ENCODE measurements at places on chromosomes 2 and 18. TPM values are rescaled to one million over a fixed set of nuclear protein-coding genes. Genes with fewer than 3 reads are reported as not detected.

The HNMT gene
- not detected for total RNA-seq

The RRM2 gene
- total RNA-seq, result 493 TPM

The MEP1B gene
- 0.11 TPM for total RNA-seq

The SPTBN1 gene
- total RNA-seq, result 169 TPM

Measured in T-helper 2 cell treated with Interferon-gamma antibody and Interleukin-4, amounts not matched to agents 100 ng/mL and 5 ng/mL, for 36 hours (primary cell).